ENCODE measurements at places on chromosomes 6 and 20.

GRCh38 chr6:57035549-57035948 lies 10.9 kb upstream of the KIAA1586 start:
- no peak for DNase-seq

- no peak for DNase-seq
These were observed 19.5 kb downstream of the ZNF311 start for GRCh38 chr6:28985462-28986164.

- DNase-seq = no peak
These were observed 756.4 kb upstream of the MMS22L start for GRCh38 chr6:98039443-98039842.

- no peak for DNase-seq
These were observed 21.1 kb downstream of the ZNF184 start for GRCh38 chr6:27451660-27452390.

DNA sequence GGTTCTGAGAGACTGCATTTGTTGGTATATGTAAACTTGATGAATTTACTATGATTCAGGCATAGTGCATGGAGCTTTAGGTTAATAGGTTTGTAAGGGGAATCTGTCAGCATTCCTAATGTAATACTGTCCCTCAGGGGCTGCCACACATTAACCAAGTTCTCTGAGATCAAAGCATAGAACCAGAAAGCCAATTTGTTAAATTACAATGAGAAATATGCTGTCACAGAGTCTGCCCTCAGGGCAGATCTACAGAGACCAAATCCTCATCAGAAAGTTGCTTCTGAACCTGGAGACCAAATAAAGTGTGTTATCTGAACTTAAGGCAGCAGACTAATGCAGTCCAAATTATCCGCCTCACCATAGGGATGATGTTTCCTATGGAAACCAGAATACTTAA lies 250.8 kb upstream of the HTR1E start:
- no peak for DNase-seq

DNA sequence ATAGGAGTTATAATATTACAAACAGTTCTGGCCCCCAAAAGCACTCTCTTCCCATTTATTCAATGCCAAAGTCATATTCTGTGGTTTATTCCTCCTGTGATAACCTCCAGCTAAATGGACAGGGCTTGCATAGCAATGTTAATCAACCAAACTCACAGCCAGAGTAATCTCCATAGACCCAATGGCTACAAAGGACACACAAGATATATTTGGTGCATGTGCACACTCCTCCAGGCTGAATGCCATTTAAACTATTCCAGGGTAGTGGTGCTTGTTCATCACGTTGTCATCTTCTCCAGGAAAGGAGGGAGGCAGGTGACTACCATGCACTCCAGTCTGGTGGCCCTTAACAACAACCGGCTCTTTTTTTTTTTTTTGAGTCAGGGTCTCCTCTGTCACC lies 56.8 kb downstream of the B3GAT2 start:
- no peak for DNase-seq

GRCh38 chr6:166583230-166583965 lies 3.1 kb downstream of the RAMACL start:
- no peak for DNase-seq

DNA sequence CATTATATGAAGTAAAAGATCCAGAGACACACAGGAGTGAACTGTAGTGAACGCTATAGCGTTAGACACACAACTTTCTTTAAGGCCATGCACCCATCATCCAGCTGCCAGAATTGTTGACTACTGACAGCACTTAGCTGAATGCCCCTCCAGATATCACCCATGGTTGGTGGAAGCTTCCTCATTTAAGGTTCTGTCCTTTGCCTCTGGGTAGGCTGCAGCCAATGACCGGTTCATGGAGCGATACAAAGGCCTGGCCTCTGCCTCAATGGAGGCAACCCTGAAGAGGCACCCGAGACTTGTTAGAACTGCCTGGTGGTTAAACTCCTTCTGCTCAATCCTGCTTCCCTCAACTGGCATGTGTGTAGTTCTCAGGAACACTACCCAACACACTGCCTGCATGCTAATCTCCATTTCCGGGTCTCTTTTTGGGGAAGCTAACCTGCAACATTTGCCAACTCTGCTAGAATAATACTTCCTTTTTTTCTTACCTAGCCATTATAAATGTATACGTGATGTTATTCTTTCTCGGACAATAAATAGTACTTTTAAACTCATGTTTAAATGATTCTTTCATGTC lies 49.8 kb upstream of the THEMIS start:
- DNase-seq = no peak

DNA sequence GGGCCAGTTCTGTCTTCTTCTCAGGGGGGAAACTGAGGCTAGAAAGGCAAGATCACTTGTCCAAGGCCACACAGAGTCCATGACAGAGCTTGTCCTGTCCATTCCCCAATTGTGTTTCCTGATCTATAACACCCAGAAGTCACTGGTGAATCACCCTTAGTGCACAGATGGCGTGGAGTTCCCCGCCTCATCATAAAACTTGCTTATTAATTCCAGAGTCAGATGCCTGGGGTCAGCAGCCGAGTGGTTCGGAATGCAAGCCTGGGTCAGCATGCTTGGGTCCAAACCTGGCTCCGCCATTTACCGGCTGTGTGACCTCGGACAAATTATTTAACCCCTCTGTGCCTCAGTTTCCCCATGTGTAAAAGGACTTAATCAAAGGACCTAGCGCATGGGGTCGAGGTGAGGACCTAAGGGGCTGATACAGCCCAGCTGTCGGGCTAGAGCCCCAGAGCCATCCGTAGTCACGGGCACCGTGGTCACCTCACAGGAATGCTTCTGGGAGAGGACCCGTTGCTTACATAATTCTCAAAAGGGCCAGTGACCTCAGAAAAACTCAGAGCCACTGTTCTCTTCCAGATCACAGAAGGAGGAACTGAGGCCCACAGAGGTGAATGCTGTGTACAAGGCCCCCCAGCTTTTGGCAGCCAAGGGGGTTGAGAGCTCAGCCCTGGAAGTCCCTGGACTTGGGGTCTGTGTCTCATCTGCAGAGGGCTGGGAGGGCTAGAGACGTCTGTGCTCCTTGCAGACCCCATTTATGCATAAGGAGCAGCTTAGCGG lies 1.4 kb upstream of the ZBP1 start:
- no peak for DNase-seq
